ENCODE measurements at places on chromosomes 1 and 21. TPM values are rescaled to one million over a fixed set of nuclear protein-coding genes. Genes with fewer than 3 reads are reported as not detected.
A peak's percentile ranks its signal among the peaks of the same experiment; 100 is the strongest.

MYOG gene
- not detected for total RNA-seq

DHCR24 gene
- 13.3 TPM for total RNA-seq

WDTC1 gene
- total RNA-seq: 75.6 TPM

LCE3E gene
- not detected for total RNA-seq

OR2L5 gene
- not detected for total RNA-seq

TMEM35B gene
- total RNA-seq: 38.6 TPM

NEGR1 gene
- 34.5 TPM for total RNA-seq

- no peaks in the 10 kb centered on the region for H3K27me3 ChIP-seq
- peaks cover 46% of the 10 kb centered on the region for H3K4me1 ChIP-seq
- no peak overlapping the region for H3K4me3 ChIP-seq
- no peak for DNase-seq
Measured at GRCh38 chr1:151142411-151143056, 3.9 kb downstream of the SEMA6C start.

DNA sequence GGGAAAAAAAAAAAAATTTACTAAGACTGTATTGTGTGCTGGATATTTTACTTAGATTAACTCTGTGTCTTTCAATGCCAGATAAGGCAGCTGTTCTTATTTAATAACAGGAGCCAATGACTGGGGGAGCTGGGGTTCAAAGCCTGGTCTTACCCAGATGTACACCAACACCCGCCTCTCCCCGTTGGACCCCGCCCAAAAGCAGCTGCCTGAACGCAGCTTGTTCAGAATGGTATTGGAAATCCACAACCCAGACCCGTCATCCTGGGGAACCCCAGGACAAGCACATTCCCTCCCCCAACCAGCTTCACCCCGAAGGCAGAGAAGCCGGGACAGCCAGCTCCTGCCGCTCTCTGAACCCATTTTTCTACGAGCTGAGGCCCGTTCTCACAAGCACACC is 113.6 kb upstream of the TMPRSS2 start:
- DNase-seq: no peak
- H3K27ac ChIP-seq: no peak overlapping the region

GRCh38 chr1:228061411-228062084 is 21.0 kb upstream of the ARF1 start:
- no peaks in the 10 kb centered on the region for H3K36me3 ChIP-seq
- no peak overlapping the region for H3K4me3 ChIP-seq
- no peak overlapping the region for H3K27ac ChIP-seq
- H3K27me3 ChIP-seq: peaks cover 69% of the 10 kb centered on the region
- DNase-seq: no peak
- peaks cover 23% of the 10 kb centered on the region for H3K4me1 ChIP-seq

GRCh38 chr1:53639251-53639763 is 99.7 kb downstream of the GLIS1 start:
- DNase-seq: no peak
- H3K4me1 ChIP-seq: no peaks in the 10 kb centered on the region
- H3K36me3 ChIP-seq: no peaks in the 10 kb centered on the region
- H3K4me3 ChIP-seq: no peak overlapping the region

DNA sequence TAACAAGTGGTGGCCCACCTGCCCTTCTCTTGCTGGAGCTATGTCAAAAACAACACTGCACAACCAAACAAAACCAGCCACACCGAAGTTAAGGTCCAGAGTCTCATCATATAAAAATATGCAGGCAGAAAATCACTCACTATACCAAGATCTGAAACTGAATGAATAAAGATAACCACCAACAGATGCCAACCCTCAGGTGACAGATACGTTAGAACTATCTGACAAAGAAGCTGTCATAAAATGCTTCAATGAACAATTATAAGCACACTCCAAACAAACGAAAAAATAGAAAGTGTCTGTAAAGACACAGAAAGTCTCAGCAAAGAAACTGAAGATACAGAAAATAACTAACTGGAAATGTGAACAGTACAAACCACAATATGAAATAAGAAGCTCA is 14.0 kb downstream of the ZNF496 start:
- peaks cover 97% of the 10 kb centered on the region for H3K36me3 ChIP-seq
- no peak overlapping the region for H3K4me3 ChIP-seq
- H3K4me1 ChIP-seq: no peaks in the 10 kb centered on the region

DNA sequence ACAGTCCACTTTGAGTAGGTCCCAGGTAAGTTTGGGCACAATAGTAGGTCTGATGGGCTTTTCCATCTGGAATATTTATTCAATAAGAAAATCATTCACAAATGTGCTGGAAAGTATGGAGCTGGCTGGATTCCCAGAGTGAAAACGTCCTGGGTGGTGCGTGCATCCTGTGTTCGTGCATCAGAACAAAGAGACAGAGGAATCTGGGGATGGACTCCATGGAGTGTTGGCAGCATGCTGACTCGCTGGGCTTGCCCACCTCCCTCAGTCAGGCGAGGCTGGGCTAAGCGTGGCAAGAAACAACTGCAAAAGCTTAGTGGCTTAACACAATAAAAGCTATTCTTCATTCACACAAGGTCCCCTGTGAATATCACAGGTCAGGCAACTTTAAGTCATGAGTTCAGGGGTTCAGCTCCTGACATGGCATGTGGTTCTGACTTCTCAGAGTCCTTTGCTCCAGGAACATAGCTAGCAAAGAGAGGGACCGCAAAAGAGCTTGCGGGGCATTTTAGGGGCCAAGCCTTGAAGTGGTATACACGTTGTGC is 151.6 kb upstream of the ZNF644 start:
- no peak overlapping the region for H3K4me3 ChIP-seq
- H3K27ac ChIP-seq: no peak overlapping the region
- no peaks in the 10 kb centered on the region for H3K4me1 ChIP-seq
- DNase-seq: peak; percentile 70
- H3K27me3 ChIP-seq: no peaks in the 10 kb centered on the region
